Dorsolateral prefrontal cortex (tissue), 122 donors: ENCODE measurements at places on chromosomes 3 and 15.

GRCh38 chr3:61742006-61742405, 180.6 kb downstream of the PTPRG start:
- no peak for DNase-seq

DNA sequence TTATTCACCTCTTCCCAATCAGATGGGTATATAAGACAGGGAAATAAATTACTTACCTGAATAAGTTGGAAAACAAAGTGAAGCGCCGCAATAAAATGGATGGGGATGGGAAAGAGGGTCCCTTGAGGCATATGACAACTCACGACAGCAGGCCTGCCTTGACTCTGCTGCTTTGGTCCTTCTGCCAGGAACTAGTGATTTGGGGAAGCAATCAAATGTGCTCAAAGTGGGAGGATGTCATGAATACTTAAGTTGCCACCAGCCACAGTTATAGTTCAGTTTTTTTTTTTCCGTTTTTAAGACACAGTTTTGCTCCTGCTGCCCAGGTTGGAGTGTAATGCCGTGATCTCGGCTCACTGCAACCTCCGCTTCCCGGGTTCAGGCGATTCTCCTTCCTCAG, 4.6 kb downstream of the PARL start:
- DNase-seq, result no peak

GRCh38 chr3:33063651-33064051, 33.3 kb downstream of the GLB1 start:
- no peak for DNase-seq

DNA sequence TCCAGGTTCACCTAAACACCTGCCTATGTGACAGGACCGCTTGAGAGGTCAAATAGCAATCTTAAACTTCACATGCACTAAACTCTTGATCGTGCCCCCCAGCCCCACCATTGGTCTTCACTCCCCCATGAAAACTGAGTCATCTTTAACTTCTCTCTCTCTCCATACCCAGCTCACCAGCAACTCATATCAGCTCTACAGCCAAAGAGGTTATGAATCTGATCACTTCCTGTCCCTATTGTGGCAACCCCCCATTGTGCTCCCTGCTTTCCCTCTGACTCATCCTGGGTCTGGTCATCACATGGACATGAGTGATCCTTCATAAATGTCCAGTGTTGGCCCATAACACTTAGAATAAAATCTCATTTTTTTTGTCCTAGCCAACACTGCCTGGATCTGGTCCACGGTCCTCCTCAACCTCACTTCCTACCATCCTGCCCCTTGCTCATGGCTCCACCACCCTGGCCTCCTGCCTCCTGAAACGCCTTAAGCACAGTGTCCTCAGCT, 103.4 kb upstream of the HACD2 start:
- no peak for DNase-seq

- DNase-seq, result no peak
Measured at GRCh38 chr15:63492541-63493077, 11.8 kb upstream of the USP3 start.

- no peak for DNase-seq
Measured at GRCh38 chr15:101269479-101270223, 7.6 kb downstream of the SELENOS start.

DNA sequence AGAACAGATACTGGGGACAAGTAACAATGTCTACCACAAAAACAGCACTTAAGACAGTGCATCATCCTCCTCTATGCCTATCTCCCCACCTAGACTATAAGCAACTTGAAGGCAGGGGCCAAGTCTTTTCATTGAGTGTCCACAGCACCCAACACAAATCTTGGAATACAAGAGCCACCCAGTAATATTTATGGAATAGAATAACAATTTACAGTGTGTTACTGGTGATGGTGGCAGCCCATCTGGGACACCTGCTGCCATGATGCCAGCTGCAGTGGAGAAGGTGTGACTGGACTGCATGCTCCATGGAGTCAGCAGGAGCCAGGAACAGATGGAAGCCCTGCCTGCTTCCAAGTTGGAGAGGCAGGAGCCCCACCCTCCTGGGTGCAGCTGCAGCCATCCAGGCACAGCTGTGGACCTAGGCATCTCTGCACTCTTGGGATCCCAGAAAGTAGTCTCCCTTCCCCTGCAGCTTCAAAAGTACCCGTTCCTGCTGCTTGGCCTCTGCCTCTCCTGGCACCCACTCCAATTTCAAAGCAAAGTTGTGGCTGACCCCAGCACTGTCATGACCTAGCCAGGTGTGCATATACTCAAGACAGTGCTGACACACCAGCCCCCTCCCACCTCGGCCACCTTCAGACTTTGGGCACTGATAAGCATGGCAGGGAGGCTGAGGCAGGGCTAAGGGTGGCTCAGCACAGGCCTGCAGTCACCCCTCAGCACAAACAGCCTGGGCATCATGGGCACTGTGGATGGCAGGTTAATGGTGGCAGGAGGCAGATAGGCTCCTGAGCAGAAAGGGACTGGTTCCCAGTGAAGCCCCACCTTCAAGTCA, 94.5 kb downstream of the TPRA1 start:
- no peak for DNase-seq

GRCh38 chr3:131988209-131988608, 46.6 kb downstream of the CPNE4 start:
- no peak for DNase-seq

DNA sequence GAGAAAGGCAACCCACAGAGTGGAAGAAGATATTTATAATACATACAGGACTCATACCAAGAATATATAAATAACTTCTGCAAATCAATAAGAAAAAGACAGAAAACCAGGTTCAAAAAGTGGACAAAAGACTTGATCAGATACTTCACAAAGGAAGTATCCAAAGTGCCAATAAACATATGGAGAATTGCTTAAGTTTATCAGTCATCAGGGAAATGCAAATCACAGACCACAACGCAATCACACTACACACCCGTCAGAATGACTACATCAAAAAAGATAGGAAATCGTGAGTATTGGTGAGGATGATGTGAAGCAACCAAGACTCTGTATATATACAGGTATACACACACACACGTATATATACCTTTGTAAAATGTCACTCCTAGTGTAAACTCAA, 180.6 kb downstream of the FAM43A start:
- DNase-seq, result no peak
